ENCODE measurements at places on chromosomes 7 and 10.

- no peak for DNase-seq
Observed at GRCh38 chr10:17203416-17203815, 1.9 kb upstream of the TRDMT1 start.

GRCh38 chr7:28626624-28627262 lies 214.4 kb downstream of the CREB5 start:
- DNase-seq: peak; percentile 13

GRCh38 chr7:90269163-90269562 lies 24.2 kb downstream of the CFAP69 start:
- DNase-seq: no peak

GRCh38 chr10:65894379-65894778 lies 1031.5 kb upstream of the LRRTM3 start:
- DNase-seq: no peak

DNA sequence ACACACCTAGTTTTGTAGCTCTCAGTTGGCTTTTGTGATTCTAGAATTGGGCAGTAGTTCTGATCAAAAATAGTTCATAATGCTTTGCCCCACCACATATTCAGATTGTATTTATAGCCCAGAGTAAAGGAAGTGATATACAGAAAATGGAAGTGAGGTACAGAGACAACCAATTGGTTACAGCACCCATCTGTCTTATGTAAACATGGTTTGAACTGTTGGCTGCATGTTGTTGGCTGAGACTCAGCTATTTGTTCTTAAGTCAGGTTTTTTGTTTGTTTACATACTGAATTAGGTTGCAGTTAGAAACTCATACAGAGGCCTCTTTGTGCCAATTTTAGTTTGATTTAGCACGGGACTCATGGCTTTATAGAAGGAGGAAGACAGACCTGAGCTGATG lies 158.9 kb upstream of the GPR26 start:
- no peak for DNase-seq

DNA sequence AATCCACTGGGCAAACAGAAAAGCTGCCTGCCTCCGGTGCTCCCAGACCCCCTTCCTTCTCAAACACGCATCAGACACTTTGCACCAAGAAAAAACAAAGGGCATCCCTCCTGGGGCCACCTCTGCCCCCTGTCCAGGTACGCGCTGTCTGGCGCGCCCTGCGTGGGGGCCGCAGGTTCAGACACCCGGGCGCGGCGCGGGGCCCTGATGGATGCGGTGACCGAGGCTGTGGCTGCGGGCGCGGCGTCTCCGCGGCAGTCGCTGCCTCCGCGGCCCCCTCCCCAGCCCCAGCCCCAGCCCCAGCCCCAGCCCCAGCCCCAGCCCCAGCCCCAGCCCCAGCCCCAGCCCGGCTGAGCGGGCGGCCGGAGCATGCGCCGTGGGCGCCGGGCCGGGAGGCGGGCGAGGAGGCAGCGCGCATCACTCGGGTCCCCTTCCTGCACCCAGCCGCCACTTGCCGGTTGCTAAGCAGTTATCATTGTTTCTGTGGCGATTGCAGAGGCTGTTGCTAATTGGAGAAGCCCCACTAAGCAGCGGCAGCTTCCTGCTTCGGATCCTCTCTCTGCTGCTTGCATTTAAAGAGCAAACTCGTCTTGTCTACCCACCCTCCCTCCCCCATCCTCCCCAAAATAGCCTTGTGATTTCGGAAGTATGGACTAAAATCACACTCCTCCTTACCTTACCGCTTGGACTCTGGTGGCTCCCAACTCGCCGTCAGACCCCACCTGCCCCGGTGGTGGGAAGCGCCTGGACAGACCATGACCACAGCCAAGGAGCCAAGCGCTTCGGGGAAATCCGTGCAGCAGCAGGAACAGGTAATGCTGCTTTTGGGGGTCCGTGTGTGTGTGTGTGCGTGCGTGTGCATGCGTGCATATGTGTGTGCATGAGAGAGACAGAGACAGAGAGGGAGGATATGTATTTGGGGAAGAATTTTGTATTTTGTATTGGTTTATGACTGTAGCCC lies 252.8 kb downstream of the DPP6 start:
- DNase-seq: no peak

- DNase-seq: no peak
Observed at GRCh38 chr7:83155407-83155806, 7.3 kb downstream of the PCLO start.

GRCh38 chr10:75598998-75599397 lies 167.6 kb downstream of the LRMDA start:
- no peak for DNase-seq

- no peak for DNase-seq
Observed at GRCh38 chr10:130740915-130741750, 570.4 kb downstream of the TCERG1L start.

DNA sequence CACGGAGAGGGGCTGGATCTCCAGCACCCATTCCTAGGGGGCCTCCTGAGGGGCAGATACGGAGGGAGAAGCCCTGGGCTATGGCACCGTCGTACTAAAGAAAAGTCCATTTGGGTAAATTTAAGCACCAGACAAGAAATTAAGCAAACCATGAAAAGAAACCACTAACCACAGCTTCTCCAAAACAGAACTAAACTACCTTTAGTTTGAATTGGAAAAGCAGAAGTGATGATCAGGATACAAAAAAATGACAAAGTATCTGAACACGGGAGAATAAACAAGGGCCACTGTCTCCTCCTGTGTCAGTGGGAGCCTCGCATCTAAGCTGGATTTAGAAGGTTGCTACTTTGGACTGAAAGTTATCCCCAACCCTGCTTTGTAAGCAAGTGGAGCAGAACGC lies 69.1 kb downstream of the DIP2C start:
- DNase-seq: no peak

- DNase-seq: no peak
Observed at GRCh38 chr7:114936471-114936870, 14.6 kb downstream of the MDFIC start.

GRCh38 chr10:16991011-16991410 lies 138.6 kb downstream of the CUBN start:
- DNase-seq: no peak

GRCh38 chr10:92552310-92552709 lies 21.6 kb downstream of the IDE start:
- no peak for DNase-seq

DNA sequence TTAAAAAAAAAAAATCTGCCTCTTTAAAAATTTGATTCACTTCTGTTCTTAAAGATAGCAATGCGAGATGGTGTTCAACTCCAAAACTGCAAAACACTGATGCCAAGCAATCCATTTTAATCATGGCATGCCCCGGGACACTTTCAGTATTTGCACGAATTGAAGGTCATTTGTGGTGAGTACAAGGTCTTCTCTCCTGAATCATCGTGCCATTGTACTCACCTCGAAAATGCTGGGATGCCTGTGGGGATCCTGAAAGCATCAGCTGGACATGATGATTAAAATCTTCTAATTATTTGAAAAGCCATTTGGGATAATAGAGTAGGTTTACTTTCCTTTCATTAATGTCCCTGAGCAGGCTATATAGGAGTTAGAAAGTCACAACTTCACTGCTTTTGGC lies 125.1 kb upstream of the NRP1 start:
- DNase-seq: no peak

- DNase-seq: no peak
Observed at GRCh38 chr7:129864042-129864441, 88.7 kb downstream of the UBE2H start.

GRCh38 chr7:1523844-1524243 lies 6.7 kb upstream of the MAFK start:
- DNase-seq: no peak

GRCh38 chr7:111561654-111561903 lies 713 bp downstream of the IMMP2L start:
- DNase-seq: no peak

DNA sequence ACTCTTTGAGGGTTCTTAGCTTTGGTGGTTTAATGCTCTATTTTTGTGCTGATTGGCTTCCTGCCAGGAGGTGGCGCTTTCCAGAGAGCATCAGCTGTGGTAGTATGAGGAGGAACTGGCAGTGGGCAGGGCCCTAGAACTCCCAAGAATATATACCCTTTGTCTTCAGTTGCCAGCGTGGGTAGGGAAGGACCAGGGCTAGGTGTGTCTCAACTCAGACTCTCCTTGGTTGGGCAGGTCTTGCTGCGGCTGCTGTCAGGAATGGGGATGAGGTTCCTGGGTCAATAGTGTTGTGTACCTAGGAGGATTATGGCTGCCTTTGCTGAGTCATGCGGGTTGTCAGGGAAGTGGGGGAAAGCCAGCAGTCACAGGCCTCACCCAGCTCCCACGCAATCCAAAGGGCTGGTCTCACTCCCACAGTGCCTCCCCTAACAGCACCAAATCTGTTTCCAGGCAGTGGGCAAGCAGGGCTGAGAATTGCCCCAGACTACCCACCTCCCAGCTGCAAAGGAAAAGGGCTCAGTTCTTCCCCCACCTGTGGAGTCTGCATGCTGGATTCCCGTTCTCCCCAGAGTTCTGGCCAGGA lies 191.5 kb downstream of the PHTF2 start:
- no peak for DNase-seq

- DNase-seq: no peak
Observed at GRCh38 chr7:122314284-122314683, 9.7 kb upstream of the FEZF1 start.

DNA sequence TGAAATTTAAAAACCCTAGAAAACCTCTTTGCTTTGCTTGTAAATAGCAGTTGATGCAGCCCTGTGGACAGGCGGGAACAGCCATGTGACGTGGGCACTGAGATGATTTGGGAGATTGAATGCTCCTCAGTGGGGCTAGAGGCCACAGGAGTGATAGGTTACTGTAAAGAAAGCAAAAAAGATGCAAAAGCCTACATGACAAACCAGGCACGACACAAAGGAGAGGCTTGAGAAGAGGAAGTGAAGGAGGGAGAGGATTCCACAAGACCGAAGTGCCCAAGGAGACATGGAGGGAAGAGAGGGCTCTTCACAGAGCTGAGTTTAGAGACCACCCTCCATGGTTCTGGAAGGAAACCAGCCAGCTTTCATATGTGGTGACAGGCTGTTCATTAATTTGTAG lies 25.7 kb downstream of the IKZF1 start:
- DNase-seq: no peak

DNA sequence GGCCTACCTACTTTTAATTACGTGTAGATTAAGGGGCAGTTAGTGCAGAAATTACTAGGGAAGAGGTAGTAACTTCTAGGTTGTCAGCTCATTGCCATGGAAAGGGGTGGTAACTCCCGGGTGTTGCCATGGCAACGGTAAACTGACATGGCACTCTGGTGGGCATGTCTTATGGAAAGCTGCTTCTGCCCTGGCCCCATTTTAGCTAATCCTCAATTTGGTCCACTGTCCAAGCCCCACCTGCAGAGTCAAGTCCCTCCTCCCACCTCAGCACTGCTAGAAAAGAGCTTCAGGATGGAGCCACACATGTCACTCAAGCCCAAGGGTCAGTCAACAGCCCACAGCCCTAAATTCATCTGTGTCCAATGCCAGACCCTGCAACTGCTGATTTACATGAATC lies 7.5 kb upstream of the ZKSCAN1 start:
- DNase-seq: no peak

- no peak for DNase-seq
Observed at GRCh38 chr7:102859084-102859798, 53.6 kb upstream of the LRRC17 start.

GRCh38 chr7:70554646-70555045 lies 577.3 kb upstream of the GALNT17 start:
- no peak for DNase-seq

DNA sequence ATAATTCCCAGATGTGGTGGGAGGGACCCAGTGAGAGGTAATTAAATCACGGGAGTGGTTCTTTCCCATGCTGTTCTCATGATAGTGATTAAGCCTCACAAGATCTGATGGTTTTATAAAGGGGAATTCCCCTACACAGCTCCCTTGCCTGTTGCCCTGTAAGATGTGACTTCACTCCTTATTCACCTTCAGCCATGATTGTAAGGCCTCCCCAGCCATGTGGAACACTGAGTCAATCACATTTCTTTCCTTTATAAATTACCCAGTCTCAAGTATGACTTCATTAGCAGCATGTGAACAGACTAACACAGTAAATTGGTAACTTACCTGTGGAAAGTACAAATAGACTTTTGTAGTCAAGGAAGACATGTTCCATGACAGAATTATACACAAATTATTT lies 55.2 kb downstream of the ZNF716 start:
- no peak for DNase-seq

DNA sequence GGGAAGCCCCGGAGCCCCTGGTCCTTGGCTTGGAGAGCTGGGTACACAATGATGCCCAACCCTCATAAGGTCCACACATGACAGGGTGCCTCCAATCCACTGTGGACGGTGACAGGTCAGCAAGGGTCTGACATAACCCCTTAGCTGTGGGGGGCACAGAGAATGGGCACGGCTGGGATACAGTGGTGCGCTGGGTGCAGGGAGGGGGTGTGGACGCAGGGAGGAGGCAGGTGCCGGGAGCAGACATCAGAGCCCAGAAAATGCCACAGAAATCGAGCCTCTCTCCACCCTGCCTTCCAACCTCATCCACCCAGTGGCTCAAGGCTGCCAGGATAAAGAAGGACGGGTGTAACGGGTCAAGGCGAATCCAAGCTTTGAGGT lies 177.8 kb upstream of the RHEB start:
- DNase-seq: no peak

DNA sequence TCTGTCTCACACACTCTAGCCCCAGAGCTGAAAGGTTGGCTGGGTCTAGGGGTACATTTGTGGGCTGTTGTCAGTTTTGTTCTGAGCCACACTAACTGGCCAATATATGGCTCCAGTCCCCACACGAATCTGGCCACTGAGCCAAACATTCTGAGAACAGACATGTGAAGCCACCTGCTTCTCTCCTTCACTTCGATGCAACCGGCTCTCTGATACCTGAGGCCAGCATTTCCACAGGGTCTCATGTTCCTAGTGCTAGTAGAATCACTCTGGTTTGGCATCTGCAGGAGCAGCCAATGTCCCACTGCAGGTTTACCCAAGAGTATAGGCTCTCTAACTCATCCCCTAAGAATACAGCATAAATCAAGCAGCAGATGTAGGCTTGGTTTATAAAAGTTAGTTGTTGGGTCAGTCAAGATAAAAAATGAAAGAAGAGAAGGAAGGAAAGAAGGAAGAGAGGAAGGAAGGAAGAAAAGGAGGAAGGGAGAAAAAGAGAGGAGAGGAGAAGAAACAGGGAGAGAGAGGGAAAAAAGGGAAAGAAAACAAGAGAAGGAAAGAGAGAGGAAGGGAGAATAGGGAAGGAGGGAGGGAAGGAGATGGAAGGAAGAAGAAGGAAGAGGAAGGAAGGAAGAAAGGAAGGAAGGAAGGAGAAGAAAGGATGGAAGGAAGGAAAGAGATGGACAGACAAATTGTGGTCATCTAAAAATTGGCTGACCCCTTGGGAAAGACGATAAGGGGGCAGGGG lies 75.1 kb downstream of the STRA8 start:
- DNase-seq: no peak

- DNase-seq: no peak
Observed at GRCh38 chr10:17387861-17388503, 66.4 kb downstream of the ST8SIA6 start.

- DNase-seq: no peak
Observed at GRCh38 chr10:16536155-16536554, 14.5 kb upstream of the C1QL3 start.

- peak; percentile 11 for DNase-seq
Observed at GRCh38 chr7:80517282-80517747, 5.5 kb upstream of the GNAT3 start.

DNA sequence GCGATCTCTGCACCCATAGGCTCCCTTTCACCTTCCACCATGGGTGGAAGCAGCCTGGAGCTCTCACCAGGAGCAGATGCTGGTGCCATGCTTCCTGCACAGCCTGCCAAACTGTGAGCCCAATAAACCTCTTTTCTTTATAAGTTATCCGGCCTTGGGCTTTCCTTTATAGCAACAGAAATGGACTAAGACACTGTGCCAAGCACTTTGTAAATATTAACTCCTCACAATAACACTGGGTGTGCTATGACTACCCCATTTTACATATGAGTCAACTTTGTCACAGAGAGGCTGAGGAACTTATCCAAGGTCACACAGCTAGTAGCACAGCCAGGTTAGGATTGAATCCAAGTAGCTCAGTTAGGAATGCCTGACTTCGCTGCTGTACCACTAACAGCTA lies 79.7 kb upstream of the KCNMA1 start:
- DNase-seq: no peak

All from hematopoietic multipotent progenitor cell treated with erythropoietin and hydrocortisone succinate and interleukin-3 and kit ligand, for 17 days (in vitro differentiated cells).